Ecto neural progenitor cell (in vitro differentiated cells): ENCODE measurements at places on chromosomes 12 and 14.

DNA sequence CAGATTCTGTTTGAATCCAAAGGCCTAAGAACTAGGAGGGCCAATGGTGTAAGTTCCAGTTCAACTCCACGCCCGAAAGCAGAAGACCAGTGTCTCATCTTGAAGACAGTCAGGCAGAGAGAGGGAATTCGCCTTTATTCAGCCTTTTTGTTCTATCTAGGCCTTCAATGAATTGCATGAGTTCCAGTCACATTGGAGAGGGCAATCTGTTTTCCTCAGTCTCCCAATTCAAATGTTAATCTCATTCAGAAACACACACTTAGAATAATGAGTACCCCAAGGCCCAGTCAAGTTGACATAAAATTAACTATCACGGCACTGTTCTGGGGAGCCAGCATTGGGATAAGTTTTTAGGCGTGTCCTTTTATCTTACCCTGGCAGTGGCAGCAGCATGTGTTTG is 65.8 kb downstream of the C14orf39 start:
- DNase-seq = no peak

DNA sequence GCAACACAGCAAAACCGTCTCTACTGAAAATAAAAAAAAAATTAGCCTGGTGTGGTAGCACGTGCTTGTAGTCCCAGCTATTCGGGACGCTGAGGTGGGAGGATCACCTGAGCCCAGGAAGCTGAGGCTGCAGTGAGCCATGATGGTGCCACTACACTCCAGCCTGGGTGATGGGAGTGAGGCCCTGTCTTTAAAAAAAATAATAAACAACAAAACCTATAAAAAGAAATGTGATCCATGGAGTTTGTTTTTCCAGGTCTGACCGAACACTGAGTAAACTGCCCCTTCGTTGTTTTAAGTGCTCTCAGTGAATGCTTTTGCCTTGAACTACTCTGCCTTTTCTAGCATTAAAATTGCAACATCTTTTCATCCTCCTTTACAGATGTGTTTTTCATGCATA is 76.8 kb downstream of the TESC start:
- DNase-seq = no peak

- DNase-seq = no peak
Measured at GRCh38 chr12:41514907-41515306, 326.8 kb downstream of the PDZRN4 start.

DNA sequence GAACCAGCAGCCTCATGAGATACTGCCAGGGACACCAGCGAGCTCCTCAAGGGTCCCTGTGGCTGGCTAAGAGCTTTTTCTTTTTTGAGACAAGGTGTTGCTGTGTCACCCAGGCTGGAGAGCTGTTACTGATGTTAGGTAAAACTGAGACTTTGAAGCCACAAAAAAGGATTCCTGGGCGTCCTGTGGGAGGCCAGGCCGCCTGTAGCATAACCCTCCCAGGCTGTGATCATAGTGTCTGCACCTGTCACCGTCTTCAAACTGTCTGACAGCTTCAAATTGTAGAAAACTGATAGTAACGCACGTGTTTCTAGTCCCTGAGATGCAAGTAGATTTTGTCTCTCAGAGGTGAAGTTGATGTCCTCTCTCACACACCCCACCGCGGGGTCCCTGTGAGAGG is 4.1 kb downstream of the ZFYVE21 start:
- no peak for DNase-seq

DNA sequence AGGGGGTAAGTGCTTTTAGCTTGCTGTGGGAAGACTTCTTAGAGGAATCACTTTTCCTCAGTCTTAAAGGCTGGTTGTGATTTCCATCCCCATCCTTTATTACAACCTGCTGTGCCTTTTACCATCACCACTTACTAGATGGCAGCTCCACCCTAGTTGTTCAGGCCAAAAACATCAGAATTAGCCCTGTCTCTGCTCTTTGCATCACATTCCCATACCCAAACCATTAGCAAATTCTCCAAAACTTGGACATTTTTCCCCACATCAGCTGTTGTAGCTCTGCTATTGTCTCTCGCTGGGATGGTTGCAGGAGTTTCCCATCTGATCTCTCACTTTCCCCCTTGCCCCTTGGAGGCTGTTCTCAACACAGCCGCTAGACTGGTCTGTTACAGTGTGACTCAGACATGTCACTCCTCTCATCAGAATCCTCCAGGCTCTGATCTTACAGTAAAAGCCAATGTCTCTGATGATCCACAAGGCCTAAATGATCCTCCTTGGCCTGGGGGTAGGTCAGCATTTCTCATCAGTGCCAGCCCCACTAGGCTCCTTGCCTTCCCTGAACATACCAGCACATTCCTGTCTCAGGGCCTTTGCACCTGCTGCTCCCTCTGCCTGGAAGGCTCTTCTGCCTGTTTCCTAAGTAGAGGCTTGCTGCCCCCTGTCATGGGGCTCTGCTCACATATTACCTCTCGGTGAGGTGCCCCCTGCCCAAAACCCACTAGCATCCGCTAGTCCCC is 102.5 kb downstream of the BEGAIN start:
- DNase-seq = no peak

DNA sequence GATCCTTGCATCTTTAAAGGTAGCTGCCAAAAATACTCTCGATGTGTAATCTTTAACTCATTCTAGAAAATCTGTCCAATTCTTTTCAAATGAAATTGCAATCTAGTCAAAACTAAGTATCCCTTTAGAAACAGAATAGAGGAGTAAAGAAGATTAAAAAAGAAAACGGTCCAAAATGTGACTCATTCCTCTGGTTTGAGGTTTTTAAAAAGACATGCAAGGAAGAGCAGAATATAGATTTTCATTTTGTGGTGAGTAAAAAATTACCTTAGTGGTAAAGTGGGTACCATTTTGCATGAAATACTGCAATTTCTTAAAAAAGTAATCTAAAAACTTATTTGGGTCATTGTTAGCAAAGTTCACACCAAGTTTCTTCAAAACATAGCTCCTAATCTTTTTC is 108.4 kb downstream of the BRMS1L start:
- DNase-seq = no peak

- no peak for DNase-seq
Measured at GRCh38 chr14:90266441-90267154, 10.2 kb downstream of the PSMC1 start.

GRCh38 chr14:101813171-101813759 is 51.8 kb downstream of the PPP2R5C start:
- DNase-seq = no peak

GRCh38 chr14:91232603-91233002 is 11.9 kb downstream of the GPR68 start:
- DNase-seq = no peak

- DNase-seq = no peak
Measured at GRCh38 chr12:101967506-101967905, 90.1 kb downstream of the DRAM1 start.

- no peak for DNase-seq
Measured at GRCh38 chr12:110637869-110638441, 24.0 kb downstream of the TCTN1 start.

DNA sequence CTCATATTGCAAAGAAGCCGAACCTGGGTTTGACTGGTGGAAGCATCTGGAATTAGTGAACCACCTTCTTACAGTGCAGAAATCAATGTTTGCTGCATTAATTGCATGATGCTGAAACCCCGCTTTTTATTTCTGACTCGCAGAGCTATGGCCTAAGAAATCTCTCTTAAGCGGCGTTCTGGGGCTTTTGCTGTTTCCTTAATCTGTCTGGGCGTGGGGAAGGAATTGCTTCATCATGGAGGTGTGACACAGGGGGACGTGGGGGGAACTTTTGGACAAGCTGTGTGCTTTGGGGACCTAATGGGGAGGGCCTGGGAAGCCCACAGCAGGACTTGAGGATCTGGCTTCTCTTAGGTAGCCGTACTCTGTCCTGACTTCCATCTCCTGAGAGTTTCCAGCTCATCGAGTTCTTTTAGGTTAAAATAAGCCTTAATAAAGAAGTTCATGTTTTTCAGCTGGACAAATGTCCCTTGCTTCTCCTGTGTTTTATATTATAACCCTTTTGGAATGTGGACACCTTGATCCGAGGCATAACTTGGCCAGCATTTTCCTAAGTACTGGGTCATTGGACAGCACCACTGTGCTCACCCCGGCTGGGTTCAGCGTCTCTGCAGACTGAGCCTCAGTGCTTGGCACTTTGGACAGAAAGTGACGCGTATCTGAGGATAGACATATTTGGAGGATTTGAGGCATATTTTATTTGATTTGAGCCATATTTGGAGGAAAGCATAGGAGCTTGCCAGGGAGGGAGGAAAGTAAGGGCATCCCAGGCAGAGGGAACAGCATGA is 192.1 kb upstream of the MYL2 start:
- no peak for DNase-seq

- DNase-seq = no peak
Measured at GRCh38 chr12:105018012-105018411, 31.9 kb downstream of the NOPCHAP1 start.

DNA sequence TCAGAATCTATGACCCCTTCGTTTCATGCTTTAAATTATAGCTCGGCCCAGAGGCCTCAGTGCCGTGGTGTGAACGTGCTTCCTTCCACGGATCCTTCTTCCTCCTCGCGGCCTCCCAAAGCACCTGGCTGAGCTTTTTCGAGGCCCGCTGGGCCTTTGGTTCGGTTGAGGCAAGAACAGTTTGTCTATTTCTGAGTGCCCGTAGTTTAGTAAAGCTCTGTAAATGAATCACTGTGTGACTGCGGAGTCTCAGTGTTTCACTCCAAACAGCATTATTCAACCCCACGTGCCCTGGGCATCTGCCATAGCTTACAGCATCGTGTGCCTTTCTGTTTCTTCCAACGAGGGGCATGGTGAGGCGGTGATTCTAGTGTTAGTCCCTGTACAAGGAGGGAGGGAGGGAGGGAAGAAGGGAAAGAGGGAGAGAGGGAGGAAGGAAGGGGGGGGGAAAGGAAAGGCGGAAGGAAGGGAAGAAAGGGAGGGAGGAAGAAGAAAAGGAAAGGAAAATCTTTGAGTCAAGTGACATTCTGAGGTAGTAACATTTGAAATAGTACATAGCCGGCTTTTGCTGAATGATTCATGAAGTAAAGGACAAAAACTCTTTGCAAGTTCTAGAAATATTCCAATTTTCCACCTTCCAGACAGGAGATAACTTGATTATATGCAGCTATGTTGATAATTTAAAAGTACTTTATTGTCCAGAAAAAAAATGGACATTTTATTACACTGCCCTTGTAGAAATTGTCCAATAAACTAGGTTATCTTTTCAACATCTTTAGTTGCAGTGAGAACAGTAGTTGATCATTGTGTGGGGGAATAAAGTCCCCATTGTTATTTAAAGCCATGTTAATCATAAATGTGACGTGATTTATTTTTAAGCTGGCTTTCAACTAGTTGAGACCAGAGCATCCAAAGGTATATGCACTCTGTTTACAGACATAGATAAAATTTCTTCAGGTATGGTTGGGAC is 1.2 kb upstream of the TRIM9 start:
- no peak for DNase-seq

DNA sequence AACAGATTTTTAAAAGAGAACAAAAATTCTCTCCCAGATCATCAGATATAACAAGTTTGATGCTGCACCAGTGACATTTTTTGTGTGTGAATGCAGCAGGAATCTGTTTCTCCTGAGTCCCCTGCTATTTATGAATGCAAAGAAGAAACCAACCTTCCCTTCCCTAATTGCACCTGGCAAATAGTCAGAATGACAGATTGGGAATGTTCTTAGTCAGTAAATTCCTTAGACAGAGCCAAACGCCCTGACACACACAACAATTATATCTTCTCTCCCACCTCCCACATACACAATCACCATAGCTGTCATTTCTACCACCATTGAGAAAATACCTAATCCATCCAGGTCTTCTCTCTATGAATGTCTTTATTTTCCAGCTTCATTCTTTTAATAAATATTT is 174.4 kb downstream of the ALG10B start:
- DNase-seq = no peak

GRCh38 chr12:110249716-110250225 is 31.3 kb upstream of the ATP2A2 start:
- DNase-seq = no peak

DNA sequence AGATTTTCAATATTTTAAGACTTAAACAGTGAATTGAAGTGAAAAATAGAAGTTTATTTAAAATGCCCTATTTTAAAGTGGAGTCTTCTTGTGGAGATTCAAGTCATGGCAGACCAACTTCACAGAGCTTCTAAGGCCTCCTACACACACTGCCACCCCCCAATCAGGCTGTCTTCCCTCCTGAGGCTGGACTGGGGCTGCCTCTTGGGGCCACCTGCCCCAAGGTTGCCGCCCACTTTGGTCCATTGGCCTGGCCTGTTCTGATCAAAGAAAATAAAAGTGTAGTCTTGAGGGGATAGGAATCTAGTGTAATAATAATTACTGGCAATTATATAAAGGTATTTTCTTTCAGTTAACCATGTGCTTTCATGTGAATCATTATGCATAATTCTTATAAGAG is 1.3 kb downstream of the GOLT1B start:
- no peak for DNase-seq

- no peak for DNase-seq
Measured at GRCh38 chr14:99327050-99327449, 55.1 kb upstream of the BCL11B start.

GRCh38 chr14:80003138-80003537 is 208.2 kb downstream of the DIO2 start:
- no peak for DNase-seq

- no peak for DNase-seq
Measured at GRCh38 chr14:53310412-53310811, 157.3 kb upstream of the DDHD1 start.

DNA sequence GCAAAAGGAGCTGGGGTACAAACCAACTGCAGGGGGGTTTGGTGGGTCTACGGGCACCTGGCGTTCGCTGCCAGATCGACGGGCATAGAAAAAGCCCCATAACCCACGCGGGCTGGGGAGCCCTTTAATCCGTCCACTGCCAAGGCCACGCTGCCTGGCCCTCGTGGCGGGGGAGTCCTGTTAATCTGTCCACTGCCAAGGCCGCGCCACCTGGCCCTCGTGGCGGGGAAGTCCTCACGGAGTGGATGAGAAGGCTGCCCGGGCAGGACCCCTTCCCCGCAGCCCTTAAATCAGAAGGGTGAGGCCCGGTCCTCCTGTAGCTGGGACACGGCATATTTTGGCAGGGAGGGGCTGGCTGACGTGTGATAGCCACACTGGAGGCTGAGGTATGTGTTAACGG is 86.1 kb downstream of the NOC4L start:
- no peak for DNase-seq

- DNase-seq = no peak
Measured at GRCh38 chr12:53805067-53805466, 53.3 kb upstream of the CISTR start.

GRCh38 chr12:62862259-62862881 is 72.6 kb downstream of the PPM1H start:
- DNase-seq = no peak

- DNase-seq = no peak
Measured at GRCh38 chr12:117202033-117202432, 11.8 kb upstream of the FBXO21 start.

GRCh38 chr12:15899282-15899870 is 11.8 kb upstream of the DERA start:
- DNase-seq = no peak

DNA sequence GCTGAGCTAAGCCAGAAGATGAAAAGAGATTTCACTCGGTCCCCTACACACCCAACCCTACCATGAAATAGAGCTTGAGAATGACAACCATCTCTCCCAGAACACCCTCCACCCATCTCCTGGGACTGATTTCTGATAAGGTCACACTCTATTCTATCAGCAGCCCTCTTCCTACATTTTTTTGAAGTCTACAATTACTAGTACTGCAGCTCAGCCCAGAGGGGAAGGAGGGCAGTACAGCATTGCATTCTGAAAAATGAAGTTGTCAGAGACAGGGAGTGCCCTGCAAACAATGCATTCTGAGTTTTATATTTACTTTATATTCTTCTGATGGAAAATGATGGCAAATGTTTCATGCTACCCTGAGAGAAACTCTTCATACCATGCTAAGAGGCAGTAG is 318.5 kb downstream of the BCAT1 start:
- no peak for DNase-seq
